Germinal center (tissue), 1 donor: ENCODE measurements at places on chromosomes 6 and 20.

- DNase-seq: no peak
Observed at GRCh38 chr20:2822073-2822472, 5.9 kb downstream of the TMEM239 start.

- no peak for DNase-seq
Observed at GRCh38 chr6:2440516-2440915, 195.1 kb upstream of the GMDS start.

DNA sequence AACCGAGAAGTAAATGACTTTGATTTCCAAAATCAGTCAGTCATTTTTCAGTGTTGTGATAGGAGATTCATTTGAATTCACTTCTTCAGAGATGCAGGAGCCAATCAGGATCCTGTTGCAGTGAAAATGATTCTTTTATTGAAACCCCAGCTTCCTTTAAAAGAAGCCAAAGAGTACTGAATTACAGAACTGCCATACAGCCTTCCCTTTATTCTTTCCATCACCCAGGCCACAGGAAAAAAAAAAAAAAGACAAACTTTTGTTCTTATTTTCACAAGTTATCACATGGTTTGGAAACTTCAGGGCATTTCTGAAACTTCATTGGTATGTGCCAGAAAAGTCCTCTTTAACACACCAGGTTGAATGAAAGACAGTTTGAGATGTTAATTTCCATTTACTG lies 1.8 kb upstream of the CARMIL1 start:
- no peak for DNase-seq

- no peak for DNase-seq
Observed at GRCh38 chr20:14673164-14673563, 335.8 kb upstream of the FLRT3 start.

- no peak for DNase-seq
Observed at GRCh38 chr6:78771586-78771985, 95.8 kb upstream of the IRAK1BP1 start.

DNA sequence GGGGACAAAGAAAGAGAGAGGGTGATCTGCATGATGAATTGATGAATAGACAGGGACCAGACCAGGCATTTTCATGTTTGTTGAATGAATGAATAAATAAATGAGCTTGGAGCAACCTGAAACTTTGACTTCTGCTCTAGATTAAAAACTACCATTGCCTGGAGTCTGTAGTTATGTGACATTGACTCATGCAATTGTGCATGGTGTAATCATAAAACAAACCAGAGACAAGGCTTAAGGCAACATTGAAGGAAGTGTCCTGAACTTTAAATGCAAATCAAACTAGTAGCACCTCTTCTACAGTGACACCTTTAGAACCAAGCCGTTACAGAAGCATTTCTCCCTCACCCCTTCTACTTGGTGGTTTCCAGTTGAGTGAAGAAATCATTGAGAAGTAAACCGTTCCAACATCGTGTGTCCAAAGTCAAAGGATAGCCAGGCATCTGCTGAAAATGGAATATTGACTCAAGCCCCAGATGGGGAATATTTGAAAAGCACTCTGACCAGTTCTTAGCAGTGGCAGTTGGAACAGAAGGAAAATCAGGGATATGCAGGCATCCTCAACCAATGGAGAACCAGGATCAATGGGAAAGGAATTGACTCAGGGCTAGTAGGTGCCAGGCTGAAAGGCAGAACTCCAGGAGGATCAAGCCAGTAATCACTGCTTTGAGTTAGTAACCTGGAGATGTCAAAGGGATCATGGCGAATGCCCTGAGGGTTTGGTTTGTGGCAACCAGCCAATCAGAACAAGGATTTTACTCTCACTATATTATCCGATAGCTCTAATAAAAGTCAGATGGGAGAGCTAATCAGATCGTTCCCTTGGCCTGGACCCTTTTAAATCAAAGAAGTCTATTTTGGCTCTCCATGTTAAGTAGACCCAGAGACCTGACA lies 171.2 kb upstream of the TSHZ2 start:
- DNase-seq: no peak

- no peak for DNase-seq
Observed at GRCh38 chr6:109257494-109257893, 124.8 kb downstream of the CD164 start.

DNA sequence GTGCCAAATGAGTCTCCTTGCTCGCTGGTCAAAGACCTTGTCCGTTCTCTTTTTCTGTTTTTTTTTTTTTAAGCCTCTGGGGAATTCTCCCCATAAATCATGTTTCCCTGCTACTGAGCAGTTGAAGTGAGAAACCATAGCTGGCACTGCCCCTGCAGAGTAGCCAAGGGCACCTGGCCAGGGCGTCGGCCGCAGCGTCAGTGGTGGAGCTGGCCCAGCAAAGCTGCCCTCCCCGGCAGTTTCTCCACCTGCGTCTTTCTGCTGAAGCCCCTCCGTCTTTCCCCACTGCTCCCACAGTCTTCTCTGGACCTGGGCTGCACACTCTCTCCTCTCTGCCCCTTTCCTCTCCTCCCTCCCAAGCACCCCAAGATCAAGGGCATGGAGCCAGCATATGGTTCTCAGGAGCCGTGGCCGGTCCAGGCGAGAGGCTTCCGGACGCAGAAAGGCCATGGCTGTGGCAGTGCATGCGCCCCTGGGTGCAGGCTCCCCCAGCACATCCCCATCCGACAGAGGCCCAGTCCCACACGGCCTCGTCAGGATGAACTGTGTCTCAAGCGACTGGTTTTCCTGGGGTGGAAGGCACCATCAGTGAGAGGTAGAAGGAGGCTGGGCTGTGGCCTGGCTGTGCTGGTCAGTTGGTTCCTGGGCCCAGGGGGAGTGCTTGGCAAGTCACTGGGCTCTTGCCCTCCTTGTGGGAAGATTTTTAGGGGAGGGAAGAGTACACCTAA lies 218.1 kb downstream of the ERMARD start:
- DNase-seq: no peak

GRCh38 chr6:113854531-113855499 lies 2.3 kb upstream of the MARCKS start:
- peak; percentile 45 for DNase-seq

DNA sequence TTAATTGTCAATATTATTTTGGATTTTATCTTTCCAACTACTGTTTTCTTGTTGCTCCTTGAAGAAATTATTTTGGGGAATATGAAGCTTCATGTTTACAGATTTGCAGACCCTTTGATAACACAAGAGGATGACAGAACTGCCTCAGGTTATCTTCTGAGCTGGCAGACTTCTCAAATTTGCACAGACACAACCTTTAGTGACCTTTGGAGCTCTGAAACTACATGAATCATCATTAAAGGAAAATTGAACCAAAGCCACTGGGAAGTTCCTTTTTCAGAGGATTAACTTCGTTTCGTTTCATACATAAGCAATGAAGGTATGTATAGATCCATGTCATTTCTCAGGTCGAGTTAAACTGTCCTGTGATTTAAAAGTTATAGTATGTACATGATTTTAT lies 85.9 kb downstream of the FBXO5 start:
- no peak for DNase-seq

GRCh38 chr20:25296094-25297093 lies 48.5 kb downstream of the PYGB start:
- DNase-seq: peak; percentile 56

GRCh38 chr6:83168556-83168955 lies 24.5 kb downstream of the PGM3 start:
- DNase-seq: no peak

DNA sequence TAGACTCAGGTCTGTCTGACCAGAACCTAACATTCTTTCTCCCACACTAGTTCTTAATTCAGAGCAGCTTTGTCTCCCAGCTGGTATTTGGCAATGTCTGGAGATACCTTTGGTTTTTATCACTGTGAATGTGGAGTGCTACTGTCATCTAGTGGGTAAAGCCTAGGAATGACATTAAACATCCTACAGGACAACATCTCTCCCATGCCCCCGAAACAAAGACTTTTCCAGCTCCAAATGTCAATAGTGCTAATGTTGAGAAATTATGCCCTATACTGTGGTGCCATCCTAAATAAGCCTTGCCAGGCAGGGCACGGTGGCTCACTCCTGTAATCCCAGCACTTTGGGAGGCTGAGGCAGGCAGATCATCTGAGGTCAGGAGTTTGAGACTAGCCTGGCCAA lies 4.2 kb upstream of the TTPAL start:
- DNase-seq: no peak

DNA sequence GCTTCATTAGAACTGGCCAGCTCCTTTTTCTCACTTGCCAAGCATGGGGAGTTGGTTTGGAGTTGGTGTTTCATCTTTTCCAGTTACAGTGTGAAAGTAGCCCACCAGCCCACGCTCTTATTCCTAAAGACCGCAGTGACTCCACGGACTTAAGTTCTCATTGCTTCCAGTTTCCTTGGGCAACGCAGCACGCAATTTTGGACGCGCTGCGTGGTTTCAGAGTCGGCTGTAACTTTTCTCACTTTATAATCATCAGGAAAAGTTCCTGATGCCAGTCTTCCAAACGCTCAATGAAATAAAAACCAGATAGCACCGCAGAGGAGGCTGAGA lies 381 bp upstream of the PEX7 start:
- peak; percentile 6 for DNase-seq

GRCh38 chr20:9457136-9457535 lies 57.3 kb upstream of the LAMP5 start:
- no peak for DNase-seq

DNA sequence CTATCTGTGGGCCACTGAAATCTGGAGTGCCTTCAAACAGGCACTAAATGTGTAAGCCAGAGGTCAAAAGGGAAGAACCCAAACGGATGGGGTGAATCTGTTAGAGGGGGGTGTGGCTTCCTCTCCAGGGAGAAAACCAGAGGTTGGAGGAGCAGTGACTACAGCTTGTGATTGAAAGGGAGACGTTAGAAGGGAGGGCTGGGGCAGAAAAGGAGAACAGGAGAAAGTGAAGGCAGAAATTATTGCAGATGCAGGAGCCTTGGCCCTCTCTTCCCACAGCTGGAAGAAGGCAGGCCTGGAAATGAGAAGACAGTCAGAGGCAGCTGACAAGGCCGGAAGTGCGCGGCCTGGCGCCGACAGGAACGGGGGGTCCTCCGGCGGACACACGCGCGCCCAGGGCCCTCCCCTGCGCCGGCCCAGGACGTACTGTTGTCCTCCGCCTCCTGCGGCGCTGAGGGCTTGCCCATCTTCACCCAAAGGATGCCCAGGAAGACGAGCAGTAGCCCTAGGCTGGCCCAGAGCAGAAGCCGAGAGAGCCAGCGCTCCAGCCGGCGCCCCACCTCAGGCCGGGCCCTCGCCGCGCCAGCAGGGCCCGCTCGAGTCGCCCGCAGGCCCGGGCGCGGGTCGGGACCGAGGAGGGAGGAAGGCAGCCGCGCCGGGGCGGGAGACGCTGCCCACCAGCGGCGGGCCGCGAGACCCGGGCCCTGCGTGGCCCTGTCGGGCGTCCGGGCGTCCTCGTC lies 806 bp downstream of the LEMD2 start:
- peak; percentile 74 for DNase-seq

DNA sequence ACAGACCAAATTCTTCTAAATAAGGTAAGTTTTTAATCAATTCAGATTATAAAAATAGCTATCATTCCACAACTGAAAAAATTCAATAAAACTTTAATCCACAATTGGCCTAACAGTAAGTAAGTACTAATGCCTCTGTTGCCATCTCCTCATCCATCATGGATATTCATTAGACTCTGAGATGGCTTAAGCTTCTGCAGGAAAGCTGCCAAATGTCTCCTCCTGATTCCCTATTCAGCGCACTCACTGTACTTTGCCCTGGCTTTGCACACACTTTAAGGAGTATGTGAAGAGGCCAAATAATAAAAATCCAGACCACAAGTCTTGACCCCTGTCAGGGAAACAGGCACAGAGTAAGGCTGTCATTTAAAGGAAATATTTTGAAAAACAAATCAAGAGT lies 23.6 kb downstream of the PGM3 start:
- DNase-seq: no peak

DNA sequence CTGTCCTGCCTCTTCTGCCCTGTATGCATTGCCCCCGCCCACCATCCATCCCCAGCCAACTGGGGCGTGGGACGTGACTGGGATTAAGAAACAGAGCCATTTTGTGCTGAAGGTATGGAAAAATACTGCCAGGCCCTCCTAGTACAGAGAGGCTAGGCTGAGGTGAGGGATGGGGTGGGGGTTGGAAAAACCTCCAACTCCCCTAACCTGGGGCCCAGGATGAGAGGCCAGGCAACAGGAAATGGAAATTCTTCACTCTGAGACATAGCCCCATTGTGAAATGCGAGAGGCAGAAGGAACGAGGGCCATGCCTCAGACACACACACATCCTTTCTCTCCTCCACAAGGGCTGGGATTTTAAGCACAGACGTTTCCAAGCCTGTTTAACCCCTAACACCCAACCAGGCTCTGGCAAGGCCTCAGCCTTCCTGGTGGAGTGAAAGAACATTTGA lies 19.9 kb downstream of the KCNK5 start:
- DNase-seq: no peak

DNA sequence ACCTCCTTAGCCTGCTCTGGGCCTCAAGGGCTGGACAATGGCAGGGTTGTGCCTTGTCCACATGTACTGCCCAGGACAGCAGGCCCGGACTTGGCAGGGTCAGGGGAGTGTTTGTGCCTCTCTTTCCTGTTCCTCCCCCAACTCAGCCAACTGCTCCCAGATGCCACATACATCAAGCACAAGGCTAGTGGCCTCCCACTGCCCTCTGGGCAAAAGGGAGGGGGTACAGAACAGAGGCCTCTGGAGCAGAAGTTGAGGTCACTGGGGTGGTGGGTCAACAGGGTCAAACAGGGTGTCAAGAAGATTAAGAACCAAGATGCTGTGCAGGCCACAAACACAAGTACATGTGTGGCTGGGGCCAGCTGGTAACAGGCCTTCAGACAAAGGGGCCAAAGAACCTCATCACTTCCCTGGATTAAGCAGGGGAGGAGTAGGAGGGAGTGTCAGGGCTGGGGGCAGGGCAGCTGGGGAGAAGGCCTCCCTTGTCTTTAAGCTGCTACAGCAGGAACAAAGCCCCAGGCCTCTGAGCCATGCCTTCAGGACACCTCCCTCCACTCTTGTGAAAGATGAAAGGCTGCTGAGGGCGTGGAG lies 36.0 kb downstream of the KCNK5 start:
- no peak for DNase-seq

DNA sequence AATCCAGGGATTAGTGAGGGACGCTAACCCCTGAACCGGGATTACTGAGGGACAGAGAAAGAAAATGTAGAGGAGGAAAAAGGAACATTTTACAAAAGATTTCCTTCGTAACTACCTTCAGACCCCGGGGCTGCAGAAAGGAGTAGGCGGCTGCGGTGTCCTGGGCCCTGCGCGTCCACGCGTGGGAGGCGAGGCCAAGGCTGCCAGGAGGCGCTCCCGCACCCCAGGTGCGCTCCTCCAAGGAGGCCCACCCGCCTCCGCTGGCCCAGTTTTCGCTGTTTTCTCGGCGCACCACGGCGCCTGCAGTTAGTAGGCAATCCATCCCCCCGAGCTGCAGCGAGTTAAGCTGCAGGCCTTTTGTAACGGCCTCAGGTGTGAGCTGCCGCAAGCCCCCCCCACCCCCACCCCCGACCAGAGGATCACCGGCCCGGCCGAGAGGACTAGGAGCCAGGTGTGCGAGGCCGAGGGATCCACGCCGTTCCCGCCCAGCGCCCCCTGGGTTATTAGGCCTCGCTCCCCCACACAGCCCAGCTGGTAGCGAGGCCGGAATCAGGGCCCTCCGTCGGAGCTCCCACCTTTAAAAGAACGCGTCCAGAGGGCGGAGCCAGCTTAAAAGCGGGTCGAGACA lies 380.3 kb upstream of the ARID1B start:
- peak; percentile 18 for DNase-seq
